ENCODE measurements at places on chromosomes 6 and 20.

GRCh38 chr6:41405941-41406727 lies 70.7 kb downstream of the NCR2 start:
- DNase-seq: no peak

DNA sequence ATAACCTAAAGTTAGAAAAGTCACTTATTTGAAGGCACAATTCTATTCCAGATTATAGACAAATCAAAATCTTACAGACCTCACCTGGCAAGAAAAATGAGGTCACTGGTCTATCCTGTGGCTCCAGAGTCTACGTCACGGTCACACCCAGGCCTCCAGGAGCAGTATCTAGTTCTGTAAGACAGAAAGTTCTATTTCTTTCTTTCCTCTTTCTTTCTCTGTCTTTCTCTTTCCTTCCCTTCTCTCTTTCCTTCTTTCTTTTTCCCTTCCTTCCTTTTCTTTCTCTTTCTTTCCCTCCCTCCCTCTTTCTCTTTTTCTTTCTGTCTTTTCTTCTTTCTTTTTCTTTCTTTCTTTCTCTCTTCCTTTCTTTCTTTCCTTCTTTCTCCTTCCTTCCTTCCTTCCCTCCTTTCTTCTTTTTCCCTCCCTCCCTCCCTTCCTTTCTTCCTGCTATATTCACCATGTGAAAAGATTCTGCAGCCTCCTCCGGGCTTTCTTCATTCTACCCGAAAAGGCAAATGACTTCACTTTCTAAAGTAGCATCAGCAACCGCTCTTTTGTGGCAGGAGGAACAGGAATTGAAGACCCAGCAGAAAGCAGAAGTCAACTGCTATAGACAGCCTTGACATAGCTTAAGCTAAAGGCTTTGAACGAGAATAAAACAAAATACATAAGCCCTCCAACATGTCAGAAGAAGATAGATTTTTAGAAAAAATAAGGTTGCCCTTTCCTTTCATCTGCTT lies 83.9 kb upstream of the SIRPG start:
- no peak for DNase-seq

DNA sequence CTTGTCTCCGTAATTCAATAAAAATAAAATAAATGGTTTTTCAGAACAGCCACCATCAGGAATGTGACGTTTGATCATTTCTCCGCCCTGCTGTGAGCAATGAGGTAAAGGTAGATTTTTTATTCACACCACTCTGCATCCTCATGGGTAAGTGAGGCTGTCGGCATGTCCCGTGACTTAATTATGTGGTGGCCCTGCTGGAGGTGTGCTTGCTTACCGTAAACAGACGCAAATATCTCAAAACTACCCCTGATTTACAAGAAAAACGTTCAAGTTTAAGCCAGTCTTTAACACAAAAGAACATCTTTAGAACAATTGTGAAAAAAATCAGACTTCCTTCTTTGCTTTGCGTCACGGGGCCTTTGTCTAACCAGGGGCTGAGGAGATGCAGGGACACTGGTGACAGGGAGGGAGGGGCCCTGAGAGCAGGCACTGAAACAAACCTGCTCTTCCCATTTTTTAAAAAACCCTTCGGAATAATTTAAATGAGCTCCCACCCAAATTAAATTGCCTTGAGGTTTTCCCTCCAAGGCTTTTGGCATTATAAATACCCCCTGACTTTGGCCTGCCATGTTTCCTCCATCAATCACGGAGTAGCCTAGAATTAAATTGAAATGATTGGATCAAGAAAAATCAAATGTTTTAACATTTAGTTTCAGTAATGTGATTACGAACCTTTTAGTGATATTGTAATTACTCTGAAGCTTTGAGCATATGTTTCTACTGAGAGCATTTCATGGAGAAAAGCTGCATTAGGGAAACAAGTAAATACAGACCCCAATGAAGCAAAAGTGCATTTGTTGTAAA lies 13.4 kb downstream of the PRKN start:
- DNase-seq: no peak

GRCh38 chr20:21808863-21809664 lies 103.6 kb downstream of the PAX1 start:
- peak; percentile 50 for DNase-seq

Data from activated CD4-positive, alpha-beta T cell treated with anti-CD3 and anti-CD28 coated beads, Interleukin-2, amount 50 U/mL, for 48 hours (primary cell).